Tibial artery (tissue), 4 donors: ENCODE measurements at places on chromosomes 3 and 15.
A peak's percentile ranks its signal among the peaks of the same experiment; 100 is the strongest.

- DNase-seq: peak; percentile 80
Measured at GRCh38 chr3:197297476-197298340, 704 bp downstream of the DLG1 start.

GRCh38 chr3:65953301-65953812 lies 85.4 kb downstream of the MAGI1 start:
- DNase-seq: no peak

DNA sequence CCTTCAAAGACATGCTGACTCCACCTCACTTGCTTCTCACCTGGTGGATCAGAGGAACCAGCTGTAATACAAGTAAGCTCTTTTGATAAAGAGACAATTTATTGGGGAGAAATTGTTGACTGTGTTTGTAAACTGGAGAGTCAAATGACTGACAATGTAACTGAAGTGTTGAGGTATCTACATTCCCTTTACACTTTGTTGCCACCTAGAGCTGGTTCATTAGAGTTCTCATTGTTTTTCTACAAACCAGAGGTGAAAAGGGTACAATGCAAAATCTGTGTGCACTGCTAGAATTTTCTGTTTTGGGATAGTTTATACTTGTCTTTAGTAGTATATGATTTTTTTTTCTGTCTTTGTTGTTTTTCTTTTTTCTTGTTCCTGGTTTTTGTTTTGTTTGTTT lies 8.7 kb upstream of the LRRC58 start:
- DNase-seq: no peak

GRCh38 chr3:53495520-53496391 lies 1.3 kb downstream of the CACNA1D start:
- no peak for DNase-seq

DNA sequence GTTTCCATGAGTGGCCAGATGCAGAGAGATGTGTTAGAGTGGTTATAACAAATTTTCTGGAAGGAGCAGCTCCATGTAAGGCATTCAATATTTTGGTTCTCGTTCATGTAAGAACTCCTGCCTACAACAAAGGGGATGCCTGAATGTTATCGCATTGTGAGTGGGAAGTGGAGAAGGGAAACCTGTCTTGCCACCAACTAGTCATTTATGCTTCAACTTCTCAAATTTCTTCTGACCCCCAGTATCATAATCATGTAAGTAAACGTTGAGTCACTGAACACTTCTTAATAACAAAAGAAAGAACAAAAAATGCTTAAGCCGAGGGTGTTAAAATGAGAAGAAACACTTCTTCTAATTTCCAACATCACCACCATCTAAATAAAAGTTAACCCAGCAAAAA lies 62.0 kb upstream of the MRPL3 start:
- no peak for DNase-seq

DNA sequence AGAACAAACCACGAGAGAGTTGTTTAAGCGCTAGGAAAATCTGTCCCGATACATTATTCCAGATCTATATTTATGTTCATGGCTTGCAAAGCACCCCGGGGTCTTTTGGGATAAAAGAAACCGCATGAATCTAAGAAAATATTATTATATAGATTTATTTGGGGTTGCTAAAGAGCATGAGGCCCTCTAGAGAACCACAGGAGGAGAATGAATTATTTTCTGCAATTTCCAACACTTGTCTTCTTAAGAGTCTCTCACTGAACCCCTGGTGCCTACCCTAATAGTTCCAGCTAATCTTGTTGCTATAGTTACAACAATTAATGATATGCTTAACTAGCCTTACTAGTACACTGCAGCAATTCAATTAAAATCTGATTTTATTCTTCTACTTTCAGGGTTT lies 79.6 kb downstream of the ARRDC4 start:
- no peak for DNase-seq

DNA sequence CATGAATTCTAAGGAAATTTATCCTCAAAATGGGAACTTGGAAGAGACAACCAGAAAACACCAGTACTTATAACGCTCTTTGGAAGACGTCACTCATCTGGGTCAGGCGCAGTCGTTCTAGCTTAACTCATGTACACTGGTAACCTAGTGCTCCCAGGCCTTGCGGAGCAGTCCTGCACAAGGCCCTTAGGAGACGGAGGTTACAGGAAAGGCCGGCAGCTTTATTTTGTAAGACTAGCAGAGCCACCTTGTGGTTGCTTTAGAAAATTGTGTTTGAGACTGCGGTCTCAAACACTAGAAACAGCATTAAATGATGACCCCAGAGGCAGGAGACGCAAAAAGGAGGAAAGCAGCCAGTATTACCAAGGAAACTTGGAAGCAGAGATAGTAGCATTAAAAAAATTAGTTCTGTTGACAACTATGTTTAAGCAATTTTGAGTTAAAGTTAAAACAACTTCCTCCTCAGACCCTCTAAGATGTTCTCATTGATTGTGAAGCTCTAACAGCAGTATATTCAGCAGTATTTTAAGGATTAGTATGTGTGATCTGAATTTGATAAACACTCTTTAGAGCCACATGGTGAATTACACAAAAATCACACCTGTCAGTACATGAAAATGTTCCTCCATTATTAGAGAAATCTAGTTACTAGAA lies 141.9 kb upstream of the C2CD4B start:
- DNase-seq: peak; percentile 42

- DNase-seq: no peak
Measured at GRCh38 chr3:117709108-117709507, 999.5 kb downstream of the TUSC7 start.

- no peak for DNase-seq
Measured at GRCh38 chr15:29840926-29841325, 18.7 kb upstream of the TJP1 start.

DNA sequence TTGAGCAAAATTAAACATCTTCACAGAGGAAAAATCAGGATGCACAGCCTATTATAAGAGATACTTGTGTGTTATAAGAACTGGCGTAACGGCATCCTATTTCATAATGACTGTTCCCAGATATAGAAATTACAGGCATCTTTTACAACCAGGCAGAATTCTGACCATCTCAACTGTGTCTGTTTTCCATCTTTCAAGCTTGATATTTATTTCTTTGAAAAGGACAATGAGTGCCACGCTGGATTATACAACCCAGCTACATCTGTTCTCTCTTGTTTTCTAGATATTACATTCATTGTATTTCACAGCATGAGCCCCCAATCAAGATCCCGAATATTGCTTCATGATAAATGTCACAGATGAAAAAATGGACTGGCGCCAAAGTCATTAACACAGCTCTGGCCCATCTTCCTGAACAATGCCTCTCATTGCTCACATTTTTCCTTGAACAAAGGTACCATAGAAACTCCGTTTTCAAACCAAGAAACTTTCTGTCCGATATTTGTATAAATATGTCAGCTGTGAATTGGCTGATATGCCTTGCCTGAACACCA lies 420.6 kb downstream of the TBL1XR1 start:
- DNase-seq: no peak

DNA sequence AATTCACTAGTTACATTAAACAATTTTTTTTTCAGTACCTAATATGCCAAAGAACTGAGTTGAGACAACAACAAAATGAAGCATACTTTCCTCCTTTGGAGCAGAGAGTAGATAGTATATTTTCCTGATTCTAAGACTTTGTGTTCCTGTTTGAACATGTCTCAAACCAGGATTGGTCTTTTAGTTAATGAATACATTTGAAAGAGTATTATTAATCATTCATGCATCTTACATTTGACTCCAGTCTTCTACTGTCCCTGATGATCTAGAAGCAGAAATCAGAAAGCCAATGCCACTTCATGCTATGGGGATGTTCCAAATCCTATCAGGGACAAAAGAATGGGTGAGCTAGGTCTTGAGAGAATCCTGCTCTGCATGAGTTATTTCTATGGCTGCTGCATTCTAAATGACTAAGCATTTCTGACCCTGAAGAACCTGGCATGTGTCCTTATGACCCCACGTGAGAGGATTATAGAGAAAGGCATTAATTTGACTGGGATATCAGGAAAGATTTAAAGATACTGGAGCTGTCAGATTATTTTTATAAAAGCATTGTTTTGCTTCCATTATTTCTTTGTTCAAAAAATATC lies 32.9 kb upstream of the MBNL1 start:
- DNase-seq: no peak

DNA sequence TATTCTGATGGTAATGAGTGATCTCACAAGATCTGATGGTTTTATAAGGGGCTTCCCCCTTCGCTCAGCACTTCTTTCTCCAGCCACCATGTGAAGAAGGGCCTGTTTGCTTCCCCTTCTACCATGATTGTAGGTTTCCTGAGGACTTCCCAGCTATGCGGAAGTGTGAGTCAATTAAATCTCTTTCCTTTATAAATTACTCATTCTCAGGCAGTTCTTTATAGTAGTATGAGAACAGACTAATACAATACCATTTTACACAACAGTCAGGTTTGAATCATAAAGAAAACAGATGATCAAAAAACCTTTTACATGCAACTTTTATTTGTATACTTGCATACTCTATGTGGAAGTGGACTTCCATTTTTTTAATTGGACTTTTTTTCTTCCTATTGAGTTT lies 46.7 kb upstream of the CBLB start:
- DNase-seq: no peak

DNA sequence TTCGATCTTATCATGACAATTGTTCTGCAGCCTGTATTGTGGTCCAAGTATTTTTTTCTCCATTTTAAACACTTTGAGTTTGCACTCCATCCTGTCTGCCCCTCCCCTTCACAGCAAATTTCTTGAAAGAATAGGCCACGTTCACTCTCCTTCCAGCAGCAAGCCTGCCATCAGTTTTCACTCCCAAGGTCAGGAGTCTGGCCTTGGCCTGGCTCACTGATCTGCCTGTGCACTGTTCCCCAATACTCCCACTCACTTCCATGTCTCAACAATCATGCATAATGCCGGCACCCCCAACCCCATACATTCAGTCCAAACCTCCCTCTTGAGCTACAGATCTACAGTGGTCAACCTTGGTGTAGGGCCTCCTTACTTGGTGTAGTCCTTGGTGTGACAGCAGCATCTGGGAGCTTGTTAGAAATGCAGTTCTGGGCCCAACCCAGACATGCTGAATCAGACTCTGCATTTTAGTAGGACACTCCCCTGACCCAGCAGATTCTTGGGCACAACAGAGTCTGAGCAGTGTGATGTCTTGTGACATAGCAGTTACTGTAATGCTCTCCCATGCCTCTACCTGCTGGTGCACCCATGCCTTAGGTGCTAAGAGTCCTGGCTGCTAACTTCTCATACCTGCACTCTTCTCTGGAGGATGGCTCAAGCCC lies 58.3 kb upstream of the XCR1 start:
- no peak for DNase-seq

GRCh38 chr3:30672959-30673358 lies 66.6 kb downstream of the TGFBR2 start:
- DNase-seq: no peak

- no peak for DNase-seq
Measured at GRCh38 chr15:88619796-88620195, 1.3 kb upstream of the AEN start.

- DNase-seq: no peak
Measured at GRCh38 chr3:37202035-37202434, 27.7 kb upstream of the LRRFIP2 start.

GRCh38 chr3:98770261-98771039 lies 7.3 kb downstream of the ST3GAL6 start:
- DNase-seq: no peak

DNA sequence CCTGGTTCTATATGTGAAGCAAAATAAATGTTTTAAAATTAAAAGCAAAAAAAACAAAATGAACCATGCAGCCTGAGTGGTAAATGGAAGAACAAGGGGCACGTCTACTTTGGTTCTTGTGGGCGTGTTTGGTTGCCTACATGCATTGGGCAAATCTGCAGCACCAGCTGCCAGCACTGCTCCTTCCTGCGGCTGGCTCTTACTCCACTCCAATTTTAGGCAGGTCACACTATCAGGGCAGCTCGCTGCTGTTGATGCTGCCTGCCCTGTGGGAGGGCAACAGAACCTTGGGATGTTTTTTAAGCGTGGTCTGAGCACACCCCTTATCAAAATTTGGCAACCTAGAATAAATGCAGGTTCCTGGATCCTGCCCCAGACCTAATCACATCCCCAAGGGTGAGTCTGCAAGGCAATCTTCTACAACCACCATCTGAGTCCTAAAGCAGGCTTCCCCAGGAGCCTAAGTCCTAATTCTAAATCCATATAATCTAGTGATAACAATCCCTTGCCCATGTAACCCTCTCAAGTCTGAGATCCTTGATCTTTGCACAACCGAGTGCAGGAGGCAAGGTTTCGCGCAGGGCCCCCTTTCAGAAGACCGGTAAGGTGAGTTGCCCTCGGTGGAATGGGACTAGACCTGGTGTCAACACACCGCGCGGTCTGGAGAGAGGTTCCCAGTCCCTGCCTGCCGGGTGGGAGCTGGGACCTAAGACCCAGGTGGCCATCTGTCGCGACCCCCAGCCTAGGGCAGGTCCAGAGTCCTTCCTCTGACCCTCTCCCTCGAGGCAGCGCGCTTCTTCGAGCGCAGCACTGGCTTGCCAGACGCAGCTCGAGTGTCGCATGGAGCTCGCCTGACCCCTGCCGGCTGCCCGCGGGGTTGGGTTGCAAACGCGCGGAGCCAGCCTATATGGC lies 15.9 kb downstream of the IVD start:
- DNase-seq: peak; percentile 85
